ENCODE measurements at places on chromosomes 1 and 21. TPM values are rescaled to one million over a fixed set of nuclear protein-coding genes. Genes with fewer than 3 reads are reported as not detected.

Gene NBPF19
- total RNA-seq: 15.4 TPM

Gene RLF
- 72.7 TPM for total RNA-seq

Gene DMRTA2
- total RNA-seq: 0.46 TPM

Gene ARHGAP30
- total RNA-seq: 0.06 TPM

Gene CELA2B
- total RNA-seq: not detected

Gene CCDC24
- 13.5 TPM for total RNA-seq

Gene LHX8
- total RNA-seq: not detected

Gene COL6A2
- total RNA-seq: 5.2 TPM

Gene SMIM1
- total RNA-seq: 9.1 TPM

DNA sequence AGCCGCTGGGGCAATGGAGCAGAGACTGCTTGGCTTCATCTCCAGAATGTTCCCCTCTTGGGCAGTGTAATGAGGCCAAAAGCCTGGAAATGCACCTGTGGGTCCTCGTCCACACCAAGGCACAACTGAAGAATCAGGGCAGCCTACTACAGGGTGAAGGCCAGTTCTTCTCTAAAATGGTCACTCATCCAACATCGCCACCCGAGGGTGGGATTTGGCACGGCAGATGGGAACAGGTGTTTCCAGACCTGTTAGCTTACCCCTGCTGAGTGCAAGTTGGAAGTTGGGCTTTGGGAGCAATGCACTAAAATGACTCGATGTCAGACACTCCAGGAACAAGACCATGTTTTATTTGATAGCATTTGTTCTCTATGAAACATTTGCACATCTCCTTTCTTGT lies 543.7 kb downstream of the NPHP4 start:
- peak; percentile 52 for DNase-seq

- DNase-seq: peak; percentile 47
Measured at GRCh38 chr1:21117597-21118001, 59.1 kb downstream of the EIF4G3 start.

DNA sequence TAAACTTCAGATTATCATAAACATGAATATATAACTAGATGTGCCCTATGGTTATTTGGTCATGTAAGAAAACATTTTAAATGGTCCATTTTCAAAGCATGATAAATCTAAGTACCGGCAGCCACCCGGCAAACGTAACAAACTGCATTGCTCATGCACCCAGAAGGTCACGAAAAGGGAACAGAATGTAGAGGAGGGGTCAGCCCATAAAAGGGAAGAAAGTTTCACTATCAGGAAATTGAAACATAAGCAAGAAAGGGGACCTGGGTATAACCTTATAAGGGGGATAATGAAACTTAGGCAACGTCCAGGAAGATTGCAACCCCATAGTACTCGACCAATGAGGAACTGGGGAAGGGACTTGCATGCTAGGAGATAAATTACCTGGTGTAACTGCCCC lies 421.2 kb upstream of the ZRANB2 start:
- no peak for DNase-seq

GRCh38 chr1:94324178-94324544 lies 86.8 kb upstream of the ARHGAP29 start:
- no peak for DNase-seq

Data from neural progenitor cell (in vitro differentiated cells).